ENCODE measurements at places on chromosomes 7 and 10.

DNA sequence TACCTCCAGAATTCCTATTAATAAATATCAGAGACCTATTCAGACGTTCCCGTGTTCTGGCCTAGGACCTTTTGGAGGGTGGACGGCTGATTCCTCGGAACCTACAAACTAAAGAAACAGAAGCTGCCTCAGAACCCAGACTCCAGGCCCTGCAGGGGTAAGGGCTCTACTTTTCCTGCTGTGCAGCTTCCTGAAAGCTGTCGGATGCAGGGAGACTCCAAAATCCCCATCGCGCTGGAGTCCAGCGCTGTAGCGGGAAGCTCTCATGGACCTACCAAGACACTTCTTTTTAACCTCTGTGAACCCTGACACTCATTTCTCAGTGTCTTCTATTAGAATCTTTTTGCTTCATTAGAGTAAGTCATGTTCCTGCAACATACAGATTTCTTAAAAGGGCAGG lies 244.5 kb upstream of the PITRM1 start:
- no peak for DNase-seq

DNA sequence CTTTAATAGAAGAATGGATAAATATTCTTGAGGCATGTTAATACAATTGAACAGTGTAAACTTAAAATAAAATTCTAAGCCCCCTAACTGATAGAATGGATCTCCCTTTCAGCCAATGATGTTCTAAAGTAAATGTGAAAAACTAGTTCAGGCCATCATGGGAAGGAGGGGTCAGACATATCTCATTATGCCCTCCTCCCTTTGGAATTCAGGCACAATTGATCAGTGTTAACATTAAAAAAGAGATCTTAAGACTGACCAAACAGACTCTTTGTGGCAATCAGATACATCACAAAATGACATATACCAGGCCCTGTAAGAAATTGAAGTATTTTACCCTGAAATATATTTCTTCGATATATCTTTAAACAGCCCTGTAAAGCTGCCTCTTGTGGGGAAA lies 683.0 kb upstream of the LRRTM3 start:
- no peak for DNase-seq

DNA sequence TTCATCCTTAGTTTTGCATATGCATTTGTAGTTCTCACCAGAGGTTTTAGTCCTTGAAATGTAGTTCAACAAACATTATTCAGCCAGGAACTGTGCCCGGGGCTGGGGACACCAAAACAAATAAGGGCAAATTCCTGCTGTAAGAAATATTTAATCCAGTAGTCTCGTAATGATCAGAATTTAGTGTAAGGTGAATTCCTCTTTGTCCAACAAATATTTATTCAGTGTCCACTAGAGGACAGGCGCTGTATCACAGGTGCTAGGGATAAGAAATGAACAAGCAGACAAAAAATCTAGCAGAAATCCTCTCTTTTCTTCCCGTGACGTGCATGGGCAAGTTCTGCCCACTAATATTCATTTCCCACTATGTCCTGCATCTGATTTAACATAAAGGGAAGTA lies 17.6 kb downstream of the LGI1 start:
- no peak for DNase-seq

DNA sequence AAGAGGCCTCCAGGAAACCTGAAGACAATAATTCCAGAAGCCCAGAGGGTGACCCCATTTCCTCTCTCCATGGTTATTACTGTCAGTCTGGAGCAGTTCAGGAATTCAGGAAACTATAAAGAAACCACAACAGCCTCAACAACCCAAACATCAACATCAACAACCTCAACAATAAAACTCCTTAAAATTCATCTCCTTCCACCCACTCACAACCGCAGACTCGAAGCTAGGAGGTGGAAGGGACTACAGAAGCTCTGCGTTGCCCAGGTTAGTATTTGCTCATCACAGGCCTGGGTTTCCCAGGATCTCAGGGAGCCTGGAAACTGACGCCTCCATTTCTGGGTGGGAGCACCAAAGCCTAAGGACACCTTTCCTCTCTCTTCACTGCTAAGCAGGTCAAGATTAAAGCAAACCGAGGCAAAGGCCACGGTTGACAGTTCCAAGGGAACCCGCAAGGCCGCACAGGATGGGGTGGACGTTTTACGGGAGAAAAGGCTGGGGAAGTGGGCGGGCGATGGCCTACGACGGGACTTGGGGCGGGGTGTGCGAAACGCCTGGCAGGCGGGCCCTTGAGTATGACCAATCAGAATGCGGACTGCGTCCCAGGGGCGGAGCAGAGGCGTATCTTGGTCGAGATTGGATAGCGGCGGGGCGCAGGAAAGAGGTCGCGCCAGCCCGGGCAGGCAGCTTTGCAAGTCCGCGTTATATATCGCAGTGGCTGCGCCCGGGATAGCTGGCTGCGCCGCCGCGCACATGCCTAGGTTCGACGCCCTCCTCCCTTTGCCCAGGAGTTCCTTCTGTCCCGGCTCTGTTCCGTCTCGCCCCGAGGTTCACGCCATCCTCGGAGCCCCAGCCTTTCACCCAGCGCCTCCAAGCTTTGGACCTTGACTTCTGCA lies at the start of gene ELOVL3:
Gene ELOVL3, plus strand, starts transcription at position 654 of the 896 bp plus-strand sequence. CDS start 250 bp downstream, outside the sequence.
- DNase-seq, result no peak

DNA sequence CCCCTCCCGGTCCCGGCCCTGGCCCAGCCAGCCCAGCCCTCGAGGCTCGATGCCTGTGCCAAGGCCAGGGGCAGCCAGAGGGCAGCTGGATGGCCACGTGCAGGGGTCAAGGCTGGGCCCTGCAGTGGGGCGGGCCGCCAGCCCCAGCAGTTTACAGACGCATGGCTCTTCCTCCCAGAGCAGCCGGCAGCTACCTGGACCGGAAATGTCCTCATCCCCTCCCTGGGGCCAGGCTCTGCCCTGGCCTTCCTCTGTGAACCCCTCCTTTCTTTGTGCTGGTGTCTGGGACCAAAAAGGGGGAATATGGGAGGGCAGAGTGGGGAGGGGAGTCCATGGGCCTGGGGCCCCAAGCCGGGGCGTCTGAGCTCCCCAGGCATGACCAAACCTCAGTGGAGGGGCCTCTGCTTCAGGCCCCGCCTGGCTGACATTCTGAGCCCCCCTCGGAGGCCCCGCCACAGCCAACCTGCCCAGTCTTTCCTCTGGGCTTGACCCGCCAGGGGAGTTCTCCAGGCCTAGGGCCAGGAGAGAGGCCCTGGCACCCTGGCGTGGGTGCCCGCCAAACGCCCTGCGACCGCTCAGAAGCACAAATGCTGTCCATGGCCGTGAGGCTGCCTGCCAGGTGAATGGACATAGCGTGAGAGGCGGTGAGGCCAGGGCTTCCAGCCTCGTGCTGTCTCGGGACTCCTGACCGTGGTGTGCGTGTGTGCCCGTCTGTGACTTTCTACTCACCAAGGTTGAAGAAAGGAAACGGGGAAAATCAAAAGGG lies 24.7 kb upstream of the AMZ1 start:
- no peak for DNase-seq

GRCh38 chr7:47489624-47490023 lies 92.3 kb downstream of the TNS3 start:
- DNase-seq, result no peak

Data from HEK293T (cell line).